ENCODE measurements at places on chromosomes 4 and X.

DNA sequence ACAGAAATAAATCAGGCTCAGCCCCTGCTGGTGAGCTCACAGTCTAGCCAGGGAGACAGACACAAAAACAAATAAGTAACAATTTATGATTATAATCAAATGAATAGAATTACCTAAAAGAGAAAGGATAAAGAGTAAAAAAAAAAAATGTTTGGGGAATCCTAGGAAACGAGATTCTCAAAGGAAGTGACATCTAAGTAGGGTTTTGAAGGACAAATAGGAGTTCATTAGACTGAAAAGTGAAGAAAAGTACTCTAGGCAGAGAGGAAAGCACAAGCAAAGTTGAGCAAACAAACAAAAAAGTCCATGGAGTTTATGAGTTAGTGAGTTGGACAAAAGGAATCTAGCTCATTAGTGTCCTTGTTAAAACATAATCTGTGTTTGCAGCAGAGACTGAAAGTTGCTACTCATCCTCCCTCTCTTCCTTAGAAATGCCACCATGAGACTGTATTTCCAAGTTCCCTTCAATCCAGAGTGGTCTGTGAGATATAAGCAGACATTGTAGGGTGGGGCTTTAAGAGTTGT lies 145.6 kb downstream of the SPATA18 start:
- DNase-seq, result no peak

- no peak for DNase-seq
Observed at GRCh38 chr4:35734381-35735098, 509.8 kb downstream of the ARAP2 start.

DNA sequence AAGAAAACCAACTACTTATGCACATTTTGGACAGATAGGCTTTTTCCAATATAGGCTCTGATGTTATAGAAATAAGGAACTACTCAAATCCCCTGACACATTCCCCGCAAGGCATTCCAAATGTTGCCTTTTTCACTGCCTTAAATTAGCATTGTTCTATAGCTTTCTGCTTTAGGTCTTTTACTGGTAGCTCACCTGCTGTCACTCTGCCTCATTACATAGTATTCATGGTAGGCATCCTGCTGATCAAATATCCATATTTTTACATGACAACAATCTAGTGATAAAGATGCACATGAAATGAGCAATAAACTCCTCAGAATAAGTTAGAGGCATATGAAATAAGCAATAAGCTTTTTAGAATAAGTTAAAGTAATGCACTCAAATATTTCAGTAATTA lies 542.7 kb downstream of the FAM133A start:
- DNase-seq, result no peak

DNA sequence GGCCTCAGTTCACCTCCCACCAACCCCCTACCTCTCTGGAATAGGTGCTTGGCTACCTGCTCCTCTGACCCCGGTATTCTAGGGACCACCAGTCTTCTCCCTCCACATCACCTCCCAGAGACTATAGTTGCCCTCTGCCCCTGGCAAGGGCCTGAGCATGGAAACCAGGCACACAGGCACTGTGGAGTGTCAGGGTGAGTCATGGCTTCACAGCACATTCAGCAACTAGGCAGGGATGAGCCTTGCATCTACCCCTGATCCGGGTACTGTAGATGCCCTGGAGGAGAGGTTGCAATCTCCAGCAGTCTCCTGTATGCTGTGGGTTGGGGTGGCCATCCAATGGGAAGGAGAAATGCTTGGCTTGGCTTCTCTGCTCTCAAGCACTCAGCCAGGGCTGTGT lies 472.7 kb downstream of the IDS start:
- DNase-seq, result no peak

- DNase-seq, result no peak
Observed at GRCh38 chr4:112402098-112402497, 104.9 kb downstream of the ALPK1 start.

DNA sequence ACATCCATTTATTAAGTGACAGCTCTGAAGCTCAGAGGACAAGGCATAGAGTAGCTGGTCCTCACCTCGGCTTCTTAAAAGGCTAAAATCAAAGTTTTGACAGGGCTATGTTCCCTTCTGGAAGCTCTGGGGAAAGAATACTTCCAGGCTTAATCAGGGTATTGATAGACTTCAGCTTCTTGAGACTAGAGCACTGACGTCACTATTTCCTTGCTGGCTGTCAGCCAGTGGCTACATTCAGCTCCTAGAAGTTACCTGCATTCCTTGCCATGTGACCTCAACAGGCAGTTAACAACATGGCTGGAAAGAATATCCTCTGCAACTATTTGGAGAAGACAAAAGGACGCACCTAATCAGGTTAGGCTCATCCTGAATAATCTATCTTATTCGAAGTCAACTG lies 1144.8 kb downstream of the ADGRL3 start:
- no peak for DNase-seq
